Eye (tissue), 1 donor: ENCODE measurements at places on chromosomes 12 and 14.

DNA sequence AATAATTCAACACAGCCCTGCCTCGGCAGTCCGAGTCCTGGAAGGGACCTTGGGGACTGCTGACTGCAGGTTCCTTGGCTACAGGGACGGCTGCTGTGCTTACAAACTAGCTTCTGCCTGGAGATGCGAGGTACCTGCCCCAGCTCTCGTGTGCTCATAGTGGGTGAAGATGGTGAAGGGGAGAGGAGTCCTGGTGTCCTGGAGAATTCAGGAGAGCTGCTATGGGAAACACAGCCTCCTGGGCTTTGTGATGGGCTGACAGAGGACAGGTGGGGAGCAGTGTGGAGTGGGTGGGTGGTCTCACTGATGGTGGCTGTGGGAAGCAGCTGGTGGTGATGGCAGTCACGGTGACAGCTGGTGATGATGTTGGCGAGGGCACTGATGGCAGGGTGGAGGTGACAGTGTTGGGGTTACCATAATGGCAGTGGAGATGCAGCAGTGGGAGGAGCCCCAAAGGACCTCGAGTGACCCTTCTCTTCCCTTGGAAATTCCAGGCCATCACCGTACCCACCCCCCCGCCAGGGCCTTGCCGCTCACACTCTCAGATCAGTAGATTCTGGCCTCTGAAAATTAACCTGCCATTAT lies 32.8 kb downstream of the HVCN1 start:
- peak; percentile 55 for DNase-seq

DNA sequence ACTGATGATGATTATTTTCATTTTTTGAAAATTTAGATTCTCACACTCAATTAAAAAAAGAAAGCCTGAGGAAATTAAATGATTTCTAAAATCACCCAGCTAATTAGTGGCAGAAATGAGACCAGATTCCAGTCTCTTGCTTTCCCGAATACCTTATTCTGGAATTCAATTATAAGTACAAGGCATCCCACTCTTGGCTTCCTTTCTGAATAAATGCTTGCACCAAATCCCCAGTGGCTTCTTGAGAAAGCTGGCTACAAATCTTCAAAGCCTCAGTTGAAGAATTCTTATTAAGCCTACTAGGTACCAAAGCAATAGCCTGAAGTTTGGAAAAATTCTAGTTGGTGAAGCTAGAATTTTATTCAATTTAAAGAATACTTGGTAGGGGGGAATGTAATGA lies 476.6 kb downstream of the DIO2 start:
- no peak for DNase-seq

DNA sequence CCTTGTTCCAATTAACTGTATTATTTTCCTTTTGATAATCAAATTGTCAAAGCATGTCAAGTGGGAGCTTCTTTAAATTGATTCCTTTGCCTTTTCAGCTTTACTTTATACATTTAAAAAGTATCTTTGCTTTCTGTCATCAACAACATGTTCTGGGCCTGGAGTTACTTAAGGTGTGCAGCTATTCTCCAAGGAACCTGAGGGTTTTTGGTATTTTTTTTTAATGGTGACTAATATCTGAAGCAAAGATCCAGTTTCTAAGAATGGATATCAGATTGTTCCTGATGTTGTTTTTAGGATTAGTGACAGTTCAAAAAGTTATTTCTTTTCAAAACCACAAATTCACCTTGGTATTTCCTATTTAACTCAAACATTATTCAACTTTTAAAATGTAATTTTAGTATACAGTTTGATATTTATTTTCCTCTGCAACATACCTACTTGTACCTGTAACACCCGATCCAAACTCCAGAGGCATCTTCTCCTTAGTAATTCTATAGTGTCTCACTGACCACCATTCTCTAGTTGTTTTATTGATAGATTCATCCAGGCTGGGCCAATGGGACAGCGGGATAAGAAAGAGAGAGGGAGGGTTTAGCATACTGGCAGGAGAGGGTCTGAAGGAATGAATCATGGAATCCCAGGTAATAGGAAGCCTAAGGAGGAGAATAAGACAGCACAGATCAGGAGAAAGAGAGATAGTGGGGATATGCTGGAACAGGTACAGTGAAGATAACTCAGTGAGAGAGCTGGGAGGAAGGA lies 3.1 kb downstream of the CBLN3 start:
- DNase-seq = no peak

DNA sequence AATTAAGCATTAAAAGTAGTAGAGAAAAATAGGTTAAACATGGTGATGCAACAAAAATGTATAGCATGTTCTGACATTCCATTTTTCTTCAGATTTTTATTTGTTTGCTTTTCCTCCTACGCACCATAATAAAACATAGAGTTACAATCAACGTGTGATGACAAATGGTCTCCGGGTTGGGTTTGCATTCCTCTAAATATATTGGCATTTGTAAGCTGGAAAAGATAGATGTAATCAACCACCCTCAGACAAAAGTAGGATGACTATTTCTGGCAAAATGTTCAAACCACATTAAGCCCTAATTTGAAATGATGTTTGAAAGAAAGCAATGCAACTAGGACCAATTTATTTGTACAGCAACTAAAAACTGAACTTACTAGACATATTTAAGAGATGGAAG lies 58.4 kb downstream of the SLC25A21 start:
- DNase-seq = no peak

DNA sequence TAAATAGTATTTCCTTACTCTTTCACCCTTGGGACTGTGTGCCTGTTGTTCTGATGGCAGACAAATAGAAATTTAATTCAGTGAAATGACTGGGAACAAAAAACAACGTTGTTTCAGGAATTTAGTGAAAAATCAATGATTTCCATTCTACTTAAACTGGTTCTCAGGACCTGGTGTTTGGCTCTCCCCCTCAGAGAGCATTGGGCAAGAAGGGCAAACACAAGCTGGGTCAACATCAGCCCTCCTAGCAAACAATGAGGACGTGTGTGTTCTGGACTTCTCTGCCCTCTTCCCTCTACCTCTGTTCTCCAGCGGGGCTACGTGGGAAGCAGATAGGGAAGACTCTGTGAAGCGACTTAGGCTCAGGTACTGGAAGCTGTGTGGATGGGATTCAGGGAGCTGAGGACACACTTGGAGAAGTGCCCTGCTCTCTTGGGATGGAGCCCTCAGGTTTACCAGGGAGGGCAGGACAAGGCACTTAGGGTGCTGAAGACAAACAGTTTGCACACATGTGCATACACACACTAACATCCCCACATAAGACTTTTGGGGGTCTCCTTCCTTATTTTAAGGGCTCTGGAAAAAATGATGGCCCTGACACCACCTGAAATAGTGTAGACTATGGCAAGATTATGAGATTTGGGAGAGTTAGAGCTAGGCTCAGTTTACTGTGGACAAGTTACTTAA lies 7.6 kb upstream of the SERPINA1 start:
- no peak for DNase-seq

DNA sequence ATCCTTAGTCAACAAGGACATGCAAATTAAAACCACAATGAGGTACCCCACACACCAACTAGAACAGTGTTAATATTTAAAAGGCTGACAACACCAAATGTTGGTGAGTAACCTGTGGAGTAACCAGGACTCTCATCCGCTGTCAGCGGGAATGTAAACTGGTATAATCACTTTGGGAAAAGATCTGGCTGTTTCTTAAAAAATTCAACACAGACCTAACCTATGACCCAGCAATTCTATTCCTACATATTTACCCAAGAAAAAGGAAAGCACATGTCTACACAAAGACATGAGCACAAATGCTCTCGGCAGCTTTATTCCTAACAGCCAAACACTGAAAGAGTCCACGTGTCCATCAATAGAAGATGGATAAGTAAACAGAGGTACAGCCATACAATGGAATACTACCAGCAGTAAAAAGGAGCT lies 26.6 kb downstream of the NRDE2 start:
- no peak for DNase-seq

- no peak for DNase-seq
These were observed 79.7 kb downstream of the DUSP16 start for GRCh38 chr12:12482959-12483358.

GRCh38 chr12:122937622-122938091 lies 28.6 kb downstream of the ABCB9 start:
- DNase-seq = no peak

- DNase-seq = no peak
These were observed 197.5 kb upstream of the FLRT2 start for GRCh38 chr14:85332401-85332800.

DNA sequence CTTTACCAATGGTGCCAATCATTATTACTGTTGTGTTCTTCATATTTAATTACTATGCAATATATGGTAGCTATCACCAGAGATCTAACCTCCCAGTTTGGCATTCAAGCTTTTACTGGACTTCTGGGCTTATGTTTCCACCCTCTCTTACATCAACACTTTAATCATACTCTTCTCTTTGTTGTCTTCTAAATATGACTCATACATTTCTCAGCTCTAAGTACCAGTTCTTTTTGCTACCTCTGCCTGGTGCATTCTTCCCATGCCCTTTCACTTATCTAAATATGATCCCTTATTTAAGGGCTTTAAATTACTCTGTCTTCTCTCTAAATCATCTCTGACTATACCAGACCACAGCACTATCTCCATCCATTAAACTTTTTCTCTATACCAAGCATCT lies 246.1 kb upstream of the CCDC196 start:
- no peak for DNase-seq

DNA sequence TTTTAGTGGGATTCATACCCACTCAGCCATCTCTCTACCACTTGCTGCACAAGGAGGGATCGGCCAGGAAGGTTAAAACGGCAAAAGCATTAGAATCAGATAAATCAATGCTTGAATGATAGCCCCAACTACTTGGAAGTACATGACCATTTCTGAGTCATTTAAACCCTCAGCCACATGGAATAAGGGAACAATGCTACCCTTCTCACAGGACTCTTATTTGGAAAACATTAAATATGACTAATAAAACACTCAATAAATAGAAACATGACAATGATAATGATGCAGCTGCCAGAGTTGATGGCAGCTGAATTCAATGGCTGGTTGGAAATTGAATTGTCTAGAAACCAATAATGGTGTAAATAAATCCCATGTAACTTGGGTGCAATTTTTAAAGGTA lies 165.4 kb downstream of the FLRT2 start:
- DNase-seq = no peak

- peak; percentile 74 for DNase-seq
These were observed at the start of gene SLC38A4 for GRCh38 chr12:46825591-46826414. TSS of gene SLC38A4 (minus strand) at chr12:46825997. CDS start at chr12:46793071, 32,926 bp downstream.

DNA sequence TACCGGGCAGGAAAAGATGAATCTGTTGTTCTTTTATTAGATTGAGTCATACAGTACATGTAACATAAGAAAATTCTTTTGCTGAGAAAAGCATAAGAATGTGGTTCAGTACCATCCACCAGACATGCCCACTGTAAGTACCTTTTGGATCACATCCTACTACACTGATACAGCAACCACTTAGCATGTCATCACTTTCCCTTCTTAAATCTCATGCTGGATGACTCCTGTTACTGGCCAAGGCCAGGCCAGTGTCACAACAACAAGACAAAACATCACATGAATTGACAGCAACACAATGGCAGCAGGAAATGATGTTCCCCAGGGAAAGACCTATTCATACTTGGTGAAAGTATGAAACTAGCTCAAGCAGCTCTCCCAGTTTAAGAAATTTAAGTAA lies 46.4 kb downstream of the STXBP6 start:
- DNase-seq = peak; percentile 37

DNA sequence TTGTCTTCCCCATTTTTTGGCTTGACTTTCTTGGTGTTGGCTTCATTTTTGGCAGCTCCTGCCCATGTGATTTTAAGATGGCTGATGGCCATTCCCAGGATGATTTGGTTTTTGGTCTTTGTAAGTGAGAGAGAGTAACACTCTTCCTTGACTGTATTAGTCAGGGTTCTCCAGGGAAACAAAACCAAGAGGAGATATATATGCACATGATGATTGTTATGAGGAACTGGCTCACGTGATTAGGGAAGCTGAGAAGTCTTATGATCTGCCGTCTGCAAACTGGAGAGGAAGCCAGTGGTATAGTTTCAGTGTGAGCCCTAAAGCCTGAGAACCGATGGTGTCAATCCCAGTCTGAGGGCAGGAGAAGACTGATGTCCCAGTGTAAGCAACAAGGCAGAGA lies 146.6 kb downstream of the NRXN3 start:
- DNase-seq = no peak

DNA sequence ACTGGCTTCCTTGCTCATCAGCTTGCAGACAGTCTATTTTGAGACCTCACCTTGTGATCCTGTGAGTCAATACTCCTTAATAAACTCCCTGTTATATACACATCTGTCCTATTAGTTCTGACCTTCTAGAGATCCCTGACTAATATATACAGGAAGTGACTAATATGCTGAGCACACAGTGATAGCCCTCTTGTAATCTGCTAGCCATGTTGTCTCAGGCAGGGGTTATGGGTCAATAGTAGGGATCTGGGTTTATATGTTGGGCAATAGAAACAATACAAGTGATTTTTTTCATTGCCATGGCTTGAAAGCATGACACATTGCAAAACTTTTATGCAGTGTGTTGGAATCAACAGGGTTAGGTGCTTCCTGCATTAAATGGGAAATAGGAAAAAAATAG lies 562.2 kb downstream of the GALC start:
- no peak for DNase-seq

GRCh38 chr14:52069307-52070050 lies 620 bp upstream of the NID2 start:
- DNase-seq = peak; percentile 76

DNA sequence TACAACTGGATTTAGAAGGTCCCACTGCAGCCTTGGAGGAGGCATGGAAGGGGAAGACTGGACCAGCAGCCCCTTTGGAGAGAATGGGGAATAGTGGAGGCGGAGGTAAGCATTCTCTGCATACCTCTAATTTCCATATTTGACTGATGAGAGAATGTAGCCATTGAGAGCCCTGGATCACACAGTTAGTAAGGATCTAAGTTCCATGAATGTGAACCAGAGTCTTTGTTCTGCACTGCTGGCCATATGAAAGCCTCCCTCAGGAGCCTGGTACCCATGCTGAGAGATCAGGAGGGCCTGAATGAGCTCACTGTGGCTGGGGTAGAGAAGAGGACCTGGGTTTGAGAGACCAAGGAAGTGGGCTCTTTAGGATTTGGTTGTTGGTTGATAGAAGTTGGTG lies 192.1 kb downstream of the TMEM132C start:
- DNase-seq = no peak

DNA sequence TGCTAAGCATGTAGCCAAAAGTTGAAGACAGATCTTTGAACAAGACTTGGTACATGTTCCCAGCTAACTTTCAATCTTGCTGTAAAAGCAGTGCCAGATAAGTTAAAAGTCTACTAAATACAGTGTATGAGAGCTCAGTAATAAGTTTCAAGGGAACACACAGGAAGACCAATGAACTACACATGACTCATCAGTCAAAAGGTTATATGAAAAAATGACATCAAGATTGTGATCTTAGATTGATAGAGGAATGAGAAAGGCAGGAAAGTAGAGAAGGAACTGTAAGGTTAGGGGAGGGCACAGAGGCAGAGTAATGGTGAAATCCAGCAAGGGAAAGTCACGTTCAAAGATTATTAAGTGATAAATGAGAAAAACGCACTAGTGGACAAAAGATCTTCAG lies 249.9 kb upstream of the FLRT2 start:
- no peak for DNase-seq
